ENCODE measurements at places on chromosomes 3 and 15. TPM values are rescaled to one million over a fixed set of nuclear protein-coding genes. Genes with fewer than 3 reads are reported as not detected.
A peak's percentile ranks its signal among the peaks of the same experiment; 100 is the strongest.

Gene TNNC1
- 3.7 TPM for total RNA-seq

Gene GP5
- total RNA-seq = 6.1 TPM

Gene RBM5
- total RNA-seq = 353 TPM

Gene RBPMS2
- total RNA-seq = 1.1 TPM

GRCh38 chr3:27724459-27725197 is 2.5 kb upstream of the EOMES start:
- no peak for DNase-seq

Gene NUP210
- total RNA-seq = 125 TPM

DNA sequence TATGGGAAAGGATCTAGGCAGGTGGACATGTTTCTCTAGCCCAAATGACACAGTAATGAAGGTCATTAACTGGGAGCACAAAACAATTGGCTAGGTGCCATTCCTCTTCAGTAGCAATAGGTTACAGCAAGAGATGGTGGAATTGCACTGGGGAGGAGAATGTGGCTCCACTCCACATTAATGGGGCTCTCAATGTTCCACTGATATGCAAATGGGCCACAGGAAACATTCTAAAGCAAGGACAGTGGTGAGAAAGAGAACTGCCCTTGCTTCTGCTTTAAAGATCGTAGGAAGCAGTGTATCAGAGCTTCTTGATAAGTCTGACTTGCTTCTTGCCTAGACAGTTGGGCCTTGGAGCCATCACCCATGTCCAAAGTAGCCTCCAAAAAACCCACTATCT is 271.4 kb upstream of the PPP2R3A start:
- DNase-seq = no peak

GRCh38 chr3:4821975-4822374 is 157.3 kb upstream of the BHLHE40 start:
- DNase-seq = peak; percentile 58

GRCh38 chr15:63611177-63611576 is 14.0 kb downstream of the FBXL22 start:
- no peak for DNase-seq

DNA sequence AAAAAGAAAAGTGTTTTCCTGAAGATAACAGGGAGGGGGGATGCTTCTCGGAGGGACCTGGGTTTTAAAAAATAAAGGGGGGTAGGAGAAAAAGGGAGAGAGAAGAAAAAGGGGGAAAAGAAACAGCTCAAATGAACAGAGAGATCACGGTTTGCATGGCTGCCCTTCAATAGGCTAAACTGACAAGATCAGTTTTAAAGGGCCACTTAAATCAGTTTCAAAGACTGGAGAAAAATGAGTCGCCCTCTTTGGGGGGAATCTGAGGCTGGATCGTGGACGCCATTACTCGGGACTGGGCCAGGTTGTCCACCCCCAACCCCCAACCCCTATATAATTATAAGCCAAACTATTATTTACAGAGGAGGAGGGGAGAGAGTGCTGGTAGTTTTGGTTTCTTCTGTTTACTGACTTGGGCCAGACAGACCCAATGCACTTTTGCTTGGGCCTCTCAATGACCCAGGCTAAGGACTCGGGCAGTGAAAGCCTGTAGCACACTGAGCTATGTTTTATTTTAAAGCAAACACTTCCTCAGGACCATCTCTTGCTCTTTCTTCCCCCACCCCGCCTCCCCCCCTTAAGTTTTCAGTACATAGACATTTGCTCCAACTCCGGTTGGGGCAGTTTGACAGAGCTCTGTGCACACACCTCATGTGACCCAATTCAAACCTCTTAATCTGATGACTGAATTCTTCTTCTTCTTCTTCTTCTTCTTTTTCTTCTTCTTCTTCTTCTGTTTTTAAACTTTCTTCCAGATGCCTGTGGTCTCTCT is 6.3 kb downstream of the NR2F2 start:
- DNase-seq = no peak

- DNase-seq = no peak
Measured at GRCh38 chr3:58487140-58487886, 4.6 kb upstream of the KCTD6 start.

Gene SEMA5B
- not detected for total RNA-seq

DNA sequence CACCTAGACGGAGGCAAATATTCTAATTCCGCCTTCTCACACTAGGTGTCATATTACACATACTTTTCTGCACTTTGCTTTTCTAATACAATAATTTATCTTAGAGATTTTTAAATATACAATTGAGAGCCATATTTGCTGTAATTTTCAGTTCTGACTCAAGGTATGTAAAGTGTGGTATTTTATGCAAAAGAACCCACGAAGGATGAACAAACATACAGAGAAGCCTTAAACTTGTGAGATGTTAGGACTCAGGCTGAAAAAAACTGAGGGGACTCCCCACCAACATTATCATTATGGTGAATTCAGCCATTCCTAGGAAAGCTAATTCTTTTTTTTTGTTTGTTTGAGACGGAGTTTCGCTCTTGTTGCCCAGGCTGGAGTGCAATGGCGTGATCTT is 9.6 kb downstream of the ZBTB11 start:
- no peak for DNase-seq

Gene IL5RA
- 3.7 TPM for total RNA-seq

Gene CCDC50
- total RNA-seq = 12.7 TPM

DNA sequence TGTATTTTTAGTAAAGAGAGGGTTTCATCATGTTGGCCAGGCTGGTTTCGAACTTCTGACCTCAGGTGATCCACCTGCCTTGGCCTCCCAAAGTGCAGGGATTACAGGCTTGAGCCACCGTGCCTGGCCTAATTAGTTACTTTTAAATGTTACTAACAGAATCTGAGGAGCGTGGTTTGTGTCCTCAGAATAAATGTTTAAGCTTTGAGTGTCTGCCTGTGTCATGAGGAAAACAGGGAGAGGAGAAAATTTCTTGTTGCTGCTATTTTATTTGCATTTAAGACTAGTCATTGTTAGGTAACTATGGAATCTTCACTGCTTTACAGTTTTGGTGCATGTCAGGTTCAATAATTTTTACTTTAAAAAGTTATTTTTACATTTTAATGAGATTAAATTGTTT is 68.8 kb downstream of the TCF12 start:
- DNase-seq = no peak

DNA sequence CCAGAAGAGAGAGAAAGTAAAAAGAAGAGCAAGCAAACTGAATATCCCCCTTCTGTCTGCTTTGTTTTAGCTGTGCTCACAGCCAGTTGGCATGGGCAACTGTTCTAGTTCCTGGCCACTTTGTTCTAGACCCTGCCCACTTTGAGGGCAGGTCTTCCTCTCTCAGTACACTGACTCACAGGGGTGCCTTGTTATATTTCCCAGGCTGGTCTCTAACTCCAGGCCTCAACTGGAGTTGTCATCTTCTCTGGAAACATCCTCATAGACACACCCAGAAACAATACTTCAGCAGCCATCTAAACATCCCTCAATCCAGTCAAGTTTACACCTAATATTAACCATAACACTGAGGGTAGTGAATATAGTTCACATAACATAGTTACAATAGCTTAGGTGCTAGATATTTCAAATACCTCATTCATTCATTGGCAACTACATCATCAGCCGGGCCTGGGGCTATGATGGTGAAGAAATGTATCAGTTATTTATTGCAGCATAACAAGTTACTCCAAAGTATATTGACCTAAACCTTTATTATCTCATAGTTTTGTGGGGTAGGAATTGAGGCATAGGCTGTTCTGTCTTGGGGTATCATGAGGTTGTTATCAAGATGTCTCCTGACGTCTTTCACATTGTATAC is 106.0 kb downstream of the UBE2E2 start:
- no peak for DNase-seq

Gene AVEN
- 7.0 TPM for total RNA-seq
